HEK293T (cell line): ENCODE measurements at places on chromosomes 5 and 9.

DNA sequence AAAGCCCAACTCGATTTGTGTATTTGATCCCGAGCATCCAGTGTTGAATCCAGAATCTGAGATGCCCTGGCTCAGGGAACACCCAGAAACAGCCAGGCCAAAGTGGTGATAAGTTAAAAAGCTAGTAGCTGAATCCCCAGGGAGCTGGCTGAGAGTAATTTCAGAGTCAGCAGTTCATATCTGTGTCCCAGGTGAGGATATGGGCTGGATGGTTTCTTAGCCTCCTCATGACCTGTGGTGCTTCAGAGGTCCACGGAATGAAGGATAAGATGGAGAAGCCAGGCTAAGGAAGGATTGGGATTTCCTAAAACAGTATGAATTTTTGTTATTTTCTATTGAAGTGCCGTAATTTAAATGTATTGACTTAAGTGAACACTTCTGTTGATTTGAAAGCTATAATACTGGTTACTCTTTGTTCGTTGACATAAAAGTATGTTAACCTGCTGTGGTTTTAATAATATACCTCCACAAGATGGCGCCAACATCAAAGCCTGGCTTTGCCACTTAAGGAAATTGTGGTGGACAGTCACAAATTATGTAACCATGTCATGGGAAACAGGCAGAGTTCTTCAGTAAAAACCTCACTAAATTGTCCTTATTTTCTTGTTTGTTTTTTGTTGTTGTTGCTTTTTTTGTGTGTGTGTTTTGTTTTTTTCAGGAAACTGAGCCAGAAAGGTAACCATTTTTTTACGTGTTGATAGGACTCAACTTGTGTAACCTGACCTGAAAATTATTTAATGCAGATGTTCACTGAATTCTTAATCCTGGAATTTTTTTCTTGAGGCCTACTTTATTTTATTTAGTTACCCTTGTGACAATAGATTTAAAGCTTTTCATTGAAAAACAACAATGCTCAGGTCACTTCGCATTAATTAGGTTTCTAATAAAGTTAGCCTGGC, 11.4 kb downstream of the MTAP start:
- DNase-seq: peak; percentile 60

DNA sequence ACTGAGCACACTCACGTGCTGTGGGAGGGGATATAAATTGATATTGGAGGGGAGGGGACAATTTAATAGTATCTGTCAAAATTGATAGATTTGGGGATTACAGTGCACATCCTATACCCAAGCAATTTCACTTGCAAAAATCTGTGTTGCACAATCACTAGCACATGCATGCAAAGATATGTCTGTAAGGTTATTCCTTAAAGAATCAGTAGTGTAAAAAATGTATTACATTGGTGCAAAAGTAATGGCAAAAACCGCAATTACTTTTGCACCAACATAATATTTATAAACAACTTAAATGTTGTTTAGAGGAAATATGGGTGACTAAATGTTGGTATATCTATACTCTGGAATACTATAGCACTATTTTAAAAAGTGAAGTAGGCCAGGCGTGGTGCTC, 108.7 kb downstream of the LHX2 start:
- no peak for DNase-seq

GRCh38 chr5:142810081-142810480, 39.9 kb downstream of the ARHGAP26 start:
- no peak for DNase-seq

- no peak for DNase-seq
Observed at GRCh38 chr5:79416499-79416898, 97.4 kb downstream of the HOMER1 start.

- DNase-seq: no peak
Observed at GRCh38 chr9:107683566-107683965, 194.0 kb upstream of the KLF4 start.

DNA sequence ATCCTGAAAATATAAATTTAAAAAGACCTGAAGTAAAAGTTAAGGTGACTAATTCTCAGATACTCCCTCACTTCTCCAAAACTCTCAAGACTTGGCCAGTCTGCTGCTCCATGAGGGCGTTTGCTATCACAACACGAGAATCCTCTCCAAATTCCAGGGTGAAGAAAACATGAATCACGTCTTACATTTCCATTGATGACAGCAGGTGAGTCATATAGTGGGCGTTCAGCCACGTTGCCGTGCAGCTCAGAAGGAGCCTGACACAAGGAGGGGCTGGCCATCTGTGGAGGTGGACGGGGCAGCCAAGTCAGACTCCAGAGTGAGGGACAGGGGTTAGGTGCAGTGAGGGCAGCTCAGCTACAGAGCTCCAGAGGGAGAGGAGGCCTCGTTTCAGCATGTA, 555.1 kb upstream of the ADAMTS16 start:
- no peak for DNase-seq

- no peak for DNase-seq
Observed at GRCh38 chr5:6322163-6322713, 56.1 kb downstream of the MED10 start.

DNA sequence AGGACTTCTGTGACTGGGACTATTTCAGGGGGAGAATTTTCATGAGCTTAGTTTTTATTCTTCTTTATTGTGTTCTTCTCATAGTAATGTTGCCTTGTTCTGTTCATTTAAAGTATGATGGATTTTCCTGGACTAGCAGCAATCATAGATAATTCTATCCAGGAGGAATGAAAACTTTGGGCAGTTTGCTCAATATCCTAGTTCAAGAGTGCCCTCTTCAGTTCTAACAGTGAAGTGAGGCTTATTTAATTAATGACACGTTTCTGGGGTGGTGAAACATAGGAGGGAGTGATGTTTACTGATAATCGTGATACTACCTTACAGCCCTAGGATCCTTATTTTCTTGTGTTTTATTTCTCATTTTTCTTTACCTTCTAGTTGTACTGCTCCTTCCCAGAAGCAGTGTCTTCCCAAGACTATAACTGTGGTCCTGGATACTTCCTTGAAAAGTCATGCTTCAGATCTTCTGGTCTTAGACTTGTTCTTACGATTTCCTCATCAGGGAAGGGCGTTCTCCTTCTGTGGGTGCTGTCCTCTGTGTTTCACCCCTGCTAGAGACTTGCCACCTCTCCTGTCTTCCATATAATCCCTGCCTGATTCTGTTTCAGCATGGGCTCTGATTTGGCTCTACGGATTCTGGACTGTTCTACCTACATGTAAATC, 57.4 kb downstream of the CFAP95 start:
- DNase-seq: peak; percentile 35

GRCh38 chr5:94254214-94254613, 364.2 kb downstream of the KIAA0825 start:
- DNase-seq: no peak

DNA sequence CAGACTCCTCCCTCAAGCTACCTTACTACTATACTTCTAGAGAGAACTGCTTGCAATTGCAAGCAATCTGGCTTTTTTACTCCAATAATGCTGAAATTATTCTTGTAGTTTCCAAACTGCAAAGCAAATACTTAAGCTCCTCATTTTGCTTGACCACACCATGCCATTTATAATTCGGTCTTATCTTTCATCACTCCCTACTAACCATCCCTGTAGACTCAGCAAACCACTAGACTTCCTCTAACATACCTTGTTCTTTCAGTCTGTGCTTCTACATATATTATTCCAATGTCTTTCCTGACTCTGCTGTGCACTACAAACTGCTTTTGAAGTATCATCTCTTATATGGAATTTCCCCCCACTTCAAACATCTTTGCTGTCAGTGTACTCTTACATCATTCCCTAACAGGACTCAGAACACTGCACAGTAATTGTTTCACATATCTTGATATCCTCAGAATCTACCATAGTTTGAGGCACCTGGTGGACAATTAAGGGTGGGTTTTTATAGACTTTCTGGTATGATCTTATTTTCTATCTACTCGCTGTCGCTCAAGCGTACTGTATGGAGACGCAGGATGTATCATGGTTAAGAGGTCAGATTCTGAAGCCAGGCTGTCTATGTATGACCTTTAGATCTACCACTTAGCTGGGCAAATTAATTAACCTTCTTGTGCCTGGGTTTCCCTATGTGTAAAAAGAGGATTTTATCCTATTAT, 2.8 kb downstream of the IL6ST start:
- DNase-seq: no peak

GRCh38 chr9:132135456-132135855, 26.4 kb upstream of the NTNG2 start:
- no peak for DNase-seq

DNA sequence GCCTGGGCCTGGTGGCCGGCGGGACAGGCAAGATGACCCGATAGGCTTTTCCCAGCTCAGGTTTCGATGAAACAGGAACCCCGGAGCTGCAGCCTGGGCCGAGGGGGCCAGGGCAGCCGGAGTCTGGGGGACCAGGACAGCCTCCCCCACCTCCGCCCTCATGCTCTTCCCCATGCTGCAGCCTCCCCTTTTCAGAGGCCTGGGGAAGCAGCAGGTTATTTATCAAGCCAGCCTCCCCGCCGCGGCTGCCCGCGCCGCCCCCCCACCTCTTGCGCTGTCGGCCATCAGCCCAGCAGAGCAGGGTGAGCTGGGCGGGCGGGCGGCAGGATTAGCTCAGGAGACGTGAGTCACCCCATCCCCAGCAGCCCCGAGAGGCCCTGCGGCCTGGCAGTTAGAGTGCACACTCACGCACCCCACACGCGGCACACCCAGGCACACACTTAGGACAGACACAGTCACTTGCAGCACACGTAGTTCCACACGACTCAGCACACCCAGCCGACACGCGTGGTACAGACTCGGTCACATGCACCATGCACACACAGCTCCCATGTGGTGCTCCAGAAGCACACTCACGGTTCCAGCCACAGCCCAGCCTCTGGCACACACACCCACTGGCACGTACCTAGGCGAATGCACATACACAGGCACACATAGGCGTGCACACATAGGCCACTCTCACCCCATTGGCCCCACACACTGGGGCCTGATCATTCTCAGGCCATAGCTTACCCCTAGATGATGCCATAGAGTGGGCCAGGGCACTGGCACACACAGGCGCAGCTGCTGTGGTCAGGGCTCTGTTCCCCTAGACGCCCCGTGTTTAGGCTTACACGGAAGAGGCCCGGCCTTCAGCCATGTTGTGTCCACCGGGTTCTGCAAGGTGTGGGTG, 13.0 kb downstream of the CXXC5 start:
- DNase-seq: no peak

GRCh38 chr5:73793911-73794310, 167.9 kb downstream of the ARHGEF28 start:
- DNase-seq: no peak

- peak; percentile 48 for DNase-seq
Observed at GRCh38 chr9:126009047-126009446, 261.9 kb downstream of the PBX3 start.

GRCh38 chr5:163544836-163545235, 39.4 kb downstream of the MAT2B start:
- DNase-seq: no peak
